Bronchus fibroblast of lung (primary cell): ENCODE measurements at places on chromosomes 3 and 15. TPM values are rescaled to one million over a fixed set of nuclear protein-coding genes. Genes with fewer than 3 reads are reported as not detected.

Gene FSIP1
- total RNA-seq, result 0.15 and 0.17 TPM in 2 replicates

Gene USP50
- not detected in 2 replicates for total RNA-seq

Gene KCNH8
- total RNA-seq, result not detected in 2 replicates

Gene SYNPR
- total RNA-seq, result not detected in 2 replicates

Gene CCDC33
- under 0.01 TPM in 1 of 2 replicates, not detected in the other for total RNA-seq
